ENCODE measurements at places on chromosomes 7 and 10. TPM values are rescaled to one million over a fixed set of nuclear protein-coding genes. Genes with fewer than 3 reads are reported as not detected.

DNA sequence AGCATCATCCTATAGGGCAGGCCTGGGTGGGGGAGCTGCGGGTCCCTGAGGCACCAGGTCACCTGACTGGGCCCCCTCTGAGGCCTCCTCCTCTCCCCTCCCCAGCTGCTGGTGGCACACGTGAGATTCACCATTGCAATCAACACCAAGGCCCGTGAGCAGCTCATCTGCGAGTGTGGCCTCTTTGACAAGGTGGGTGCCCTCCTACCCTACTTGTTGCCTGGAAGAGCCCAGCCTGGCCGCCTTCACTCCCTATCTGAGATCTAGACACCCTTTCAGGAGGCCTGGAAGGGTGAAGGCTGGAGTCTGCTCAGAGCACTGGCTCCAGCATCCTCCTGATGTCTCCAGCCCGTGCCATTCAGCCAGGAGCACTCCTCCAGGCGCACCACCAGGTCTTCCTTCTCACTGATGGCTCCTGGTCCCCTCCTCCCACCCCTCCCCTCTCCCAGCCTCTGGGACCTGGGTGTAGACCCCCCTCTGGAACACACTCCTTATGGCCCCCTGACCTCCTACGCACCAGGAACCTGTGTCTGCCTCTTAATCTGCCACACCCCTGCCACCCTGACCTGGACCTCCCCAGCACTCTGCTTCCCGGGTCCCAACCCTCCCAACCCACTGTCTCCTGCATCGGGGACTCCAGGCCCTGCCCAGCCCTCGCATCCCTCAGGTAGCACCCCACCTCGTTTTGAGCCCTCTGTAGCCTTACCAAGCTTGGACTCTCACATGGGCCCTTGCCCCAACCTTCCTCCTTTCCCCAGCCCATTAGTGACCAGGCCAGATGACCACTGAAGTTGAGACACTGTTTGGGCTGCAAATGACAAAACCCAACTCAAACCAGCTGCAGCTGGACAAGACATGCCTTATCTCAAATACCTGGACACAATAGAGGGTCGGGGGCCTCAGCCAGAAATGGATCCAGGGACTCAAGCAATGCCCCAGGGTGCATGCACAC, 67.5 kb downstream of the ALOX5 start:
- DNase-seq = no peak

GRCh38 chr7:56079450-56080185, 13.1 kb downstream of the PHKG1 start:
- DNase-seq = no peak

SMKR1 gene
- polyA plus RNA-seq = not detected

DNA sequence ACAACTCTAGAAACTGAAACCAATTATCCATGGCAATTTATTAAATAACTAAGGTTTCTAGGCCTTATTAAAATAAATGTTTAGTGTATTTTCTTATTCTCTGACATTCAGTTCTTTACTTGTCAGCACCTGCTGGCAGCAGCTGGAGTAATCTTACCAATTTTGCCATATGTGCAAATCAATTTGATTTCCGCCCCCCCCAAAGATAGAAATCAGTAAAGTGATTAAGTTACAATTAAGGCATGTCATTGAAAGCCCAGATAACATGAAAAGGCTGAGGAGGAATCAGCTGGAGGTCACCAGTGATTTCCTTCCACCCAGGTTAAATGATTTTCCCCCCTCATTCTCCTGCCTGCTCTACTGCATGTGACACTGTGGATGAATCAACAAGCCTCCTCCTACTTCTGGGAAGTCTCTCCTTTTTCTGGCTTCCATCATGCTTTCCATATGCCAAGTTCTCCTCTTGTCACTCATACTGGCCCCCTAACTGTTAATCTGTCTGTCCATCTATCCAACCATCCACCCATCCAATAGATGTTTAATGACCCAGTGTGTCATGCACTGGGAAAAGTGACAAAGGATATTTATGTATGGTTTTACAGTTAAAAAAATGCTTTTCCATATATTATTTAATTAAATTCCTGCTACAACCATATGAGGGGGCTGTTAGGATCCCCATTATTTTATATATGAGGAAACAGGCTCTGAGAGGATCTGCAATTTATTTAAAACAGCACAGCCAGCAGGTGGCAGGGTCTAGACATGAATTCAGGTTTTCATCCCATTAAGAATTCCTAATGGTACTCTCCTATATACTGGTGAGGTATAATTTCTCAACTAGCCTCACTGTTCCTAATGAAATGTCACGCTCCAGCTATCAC, 116.5 kb downstream of the ATXN7L1 start:
- DNase-seq = no peak

DNA sequence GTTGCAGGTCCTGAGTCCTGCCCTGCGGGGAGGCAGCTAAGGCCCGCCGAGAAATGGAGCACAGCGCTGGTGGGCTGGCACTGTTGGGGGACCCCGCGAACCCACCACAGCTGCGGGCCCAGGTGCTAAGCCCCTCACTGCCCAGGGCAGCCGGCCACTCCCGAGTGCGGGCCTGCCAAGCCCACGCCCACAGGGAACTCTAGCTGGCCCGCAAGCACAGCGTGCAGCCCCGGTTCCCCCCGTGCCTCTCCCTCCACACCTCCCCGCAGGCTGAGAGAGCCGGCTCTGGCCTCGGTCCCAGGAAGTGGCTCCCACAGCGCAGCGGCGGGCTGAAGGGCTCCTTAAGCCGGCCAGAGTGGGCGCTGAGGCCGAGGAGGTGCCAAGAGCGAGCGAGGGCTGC, 3.5 kb upstream of the NSMCE4A start:
- no peak for DNase-seq

C1GALT1 gene
- 7.8 TPM for polyA plus RNA-seq

GRCh38 chr7:15921576-15921975, 235.1 kb upstream of the MEOX2 start:
- DNase-seq = no peak

- no peak for DNase-seq
Measured at GRCh38 chr7:96591900-96592676, 117.6 kb downstream of the SEM1 start.

GRCh38 chr10:110118891-110119621, 88.3 kb upstream of the MXI1 start:
- peak; percentile 42 for DNase-seq

GRCh38 chr10:97034301-97034700, 151.5 kb downstream of the SLIT1 start:
- no peak for DNase-seq

GPR22 gene
- 0.18 TPM for polyA plus RNA-seq

DNA sequence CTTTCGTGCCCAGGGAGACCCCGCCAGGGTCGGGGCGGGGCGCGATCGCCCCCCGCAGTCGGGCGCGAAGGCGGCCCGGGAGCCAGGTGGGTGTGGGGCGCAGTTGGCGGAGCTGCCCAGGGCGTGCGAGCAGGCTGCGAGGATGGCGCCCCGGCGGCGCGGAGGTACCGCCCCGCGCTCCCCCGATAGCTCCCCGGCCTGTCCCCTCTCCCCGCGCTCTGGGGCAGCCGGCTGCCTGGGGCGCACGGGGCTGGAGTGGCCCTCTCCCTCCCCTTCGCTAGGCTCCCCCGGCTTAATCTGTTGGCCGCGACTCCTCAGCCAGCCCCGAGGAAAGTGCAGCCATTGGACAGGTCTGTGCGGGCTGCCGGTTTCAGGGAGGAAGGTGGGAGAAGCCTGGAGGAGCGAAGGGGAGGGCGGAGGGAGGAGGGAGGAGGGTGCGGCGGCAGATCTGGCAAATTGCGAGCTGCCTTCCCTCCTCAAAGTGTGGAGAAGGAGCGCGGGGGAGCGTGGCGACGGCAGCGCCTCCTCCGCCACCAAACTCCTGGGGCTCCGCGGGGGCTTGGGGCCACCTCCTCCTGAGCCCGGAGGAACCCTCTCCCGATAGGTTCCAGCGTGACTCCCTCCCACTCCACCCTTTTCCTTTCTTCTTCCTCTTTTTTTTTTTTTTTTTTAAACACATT, 361 bp upstream of the PLXDC2 start:
- peak; percentile 59 for DNase-seq

AKR1D1 gene
- polyA plus RNA-seq = not detected

SLC13A1 gene
- polyA plus RNA-seq = not detected

DNA sequence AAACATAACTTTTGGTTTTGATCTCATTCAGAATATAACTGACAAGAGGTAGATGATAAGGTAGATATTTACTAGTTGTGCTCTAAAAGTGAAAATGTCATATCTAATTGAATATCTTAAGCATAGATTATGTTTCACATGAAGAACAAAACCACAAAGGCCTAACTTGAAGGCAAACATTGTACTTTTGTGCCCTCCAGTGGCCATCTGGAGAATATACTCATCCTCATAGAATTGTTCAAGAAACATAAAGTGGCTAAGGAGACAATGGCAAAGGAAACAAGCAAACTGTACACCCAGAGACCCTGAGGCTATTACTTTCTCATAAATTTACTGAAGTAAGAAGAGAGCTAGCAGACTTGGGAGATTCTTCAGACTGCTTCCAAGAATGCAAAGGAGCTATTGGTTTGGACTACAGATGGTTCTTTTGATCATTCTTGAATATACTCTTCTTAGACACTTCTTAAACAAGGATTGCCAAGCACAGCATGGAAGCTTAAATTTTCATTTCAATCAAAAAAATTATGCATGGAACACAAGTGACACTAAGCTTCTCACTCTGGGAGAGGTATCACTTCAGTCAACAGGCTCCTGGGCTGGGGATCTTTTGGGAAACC, 98.2 kb upstream of the DKK1 start:
- DNase-seq = peak; percentile 17

DNA sequence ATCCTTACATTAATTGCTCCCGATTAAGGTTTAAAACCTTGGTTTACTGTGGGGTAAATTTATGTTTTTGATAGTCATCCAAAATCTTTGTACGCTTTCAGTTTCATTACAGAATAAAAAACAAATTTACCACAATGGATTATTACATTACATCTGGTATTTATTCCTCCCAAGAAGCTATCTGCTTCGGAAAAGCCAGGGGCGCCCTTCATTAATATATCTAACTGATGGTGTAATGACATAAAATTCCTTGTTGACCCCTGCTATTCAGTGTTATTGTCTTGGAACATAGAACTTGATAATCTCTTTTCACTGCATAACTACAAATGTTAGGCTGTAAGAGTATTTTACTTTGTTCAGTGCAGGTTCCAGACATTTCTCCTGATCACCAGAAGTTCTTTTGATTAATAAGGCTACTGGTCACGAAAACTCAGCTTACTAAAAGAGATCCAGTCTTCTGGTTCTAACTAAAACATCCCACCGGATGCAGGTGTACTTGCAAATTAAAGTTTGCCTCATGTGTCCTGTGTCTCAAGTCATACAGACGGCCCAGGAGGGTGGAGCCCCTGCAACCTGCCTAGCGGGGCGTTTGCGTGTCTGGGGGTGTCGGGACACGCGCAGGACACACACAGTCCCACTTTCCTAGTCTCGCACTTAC, 581 bp upstream of the GLCCI1 start:
- DNase-seq = no peak

- no peak for DNase-seq
Measured at GRCh38 chr7:87567052-87567451, 33.6 kb downstream of the ABCB1 start.
